GM23338 (cell line): ENCODE measurements at places on chromosomes 2 and 18.

DNA sequence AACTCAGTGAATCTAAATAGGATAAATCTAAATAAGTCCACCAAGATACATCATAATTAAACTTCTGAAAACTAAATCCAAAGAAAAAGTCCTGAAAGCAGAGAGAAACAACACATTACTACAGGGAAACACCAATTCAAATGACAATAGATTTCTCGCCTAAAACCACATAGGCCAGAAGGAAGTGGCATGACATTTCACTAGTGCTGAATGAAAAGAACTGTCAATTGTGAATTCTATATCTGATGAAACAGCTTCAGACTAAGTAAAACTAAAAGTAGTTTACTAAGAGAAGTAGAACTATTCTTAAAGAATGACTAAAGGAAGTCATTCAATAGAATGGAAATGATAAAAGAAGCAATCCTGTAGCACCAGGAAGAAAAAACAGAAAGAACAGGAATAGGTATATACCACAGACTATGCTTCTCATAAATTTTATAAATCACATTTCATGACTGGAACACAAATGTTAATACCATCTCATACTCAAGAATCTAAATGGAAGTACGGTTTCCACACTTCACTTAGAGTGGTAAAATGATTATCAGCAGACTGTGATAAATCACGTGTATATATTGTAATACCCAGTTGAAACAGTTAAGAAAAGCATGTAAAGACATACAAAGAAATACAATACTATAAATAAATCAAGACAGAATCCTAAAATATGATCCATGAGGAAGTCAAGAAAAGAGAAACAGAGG lies 46.4 kb downstream of the ASXL2 start:
- no peak for DNase-seq

DNA sequence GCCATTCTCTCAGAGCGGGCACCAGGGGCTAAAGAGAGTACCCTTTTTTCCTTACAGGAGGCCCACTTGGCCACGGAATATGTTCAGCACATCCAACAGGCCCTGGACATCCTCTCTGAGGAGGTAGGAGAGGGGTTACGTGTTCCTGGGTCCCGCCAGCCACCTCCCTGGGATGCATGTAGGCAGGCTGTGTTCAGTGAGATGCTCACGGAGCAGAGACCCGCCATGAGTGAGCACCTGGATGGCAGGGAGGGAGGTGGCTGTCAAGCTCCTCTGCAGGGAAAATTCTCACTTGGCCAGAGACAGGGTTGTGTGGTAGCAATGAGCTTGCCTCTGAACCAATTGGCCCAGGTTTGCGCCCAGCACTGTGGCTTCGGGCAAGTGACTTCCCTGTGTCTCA lies 123.1 kb upstream of the PPP1CB start:
- no peak for DNase-seq

DNA sequence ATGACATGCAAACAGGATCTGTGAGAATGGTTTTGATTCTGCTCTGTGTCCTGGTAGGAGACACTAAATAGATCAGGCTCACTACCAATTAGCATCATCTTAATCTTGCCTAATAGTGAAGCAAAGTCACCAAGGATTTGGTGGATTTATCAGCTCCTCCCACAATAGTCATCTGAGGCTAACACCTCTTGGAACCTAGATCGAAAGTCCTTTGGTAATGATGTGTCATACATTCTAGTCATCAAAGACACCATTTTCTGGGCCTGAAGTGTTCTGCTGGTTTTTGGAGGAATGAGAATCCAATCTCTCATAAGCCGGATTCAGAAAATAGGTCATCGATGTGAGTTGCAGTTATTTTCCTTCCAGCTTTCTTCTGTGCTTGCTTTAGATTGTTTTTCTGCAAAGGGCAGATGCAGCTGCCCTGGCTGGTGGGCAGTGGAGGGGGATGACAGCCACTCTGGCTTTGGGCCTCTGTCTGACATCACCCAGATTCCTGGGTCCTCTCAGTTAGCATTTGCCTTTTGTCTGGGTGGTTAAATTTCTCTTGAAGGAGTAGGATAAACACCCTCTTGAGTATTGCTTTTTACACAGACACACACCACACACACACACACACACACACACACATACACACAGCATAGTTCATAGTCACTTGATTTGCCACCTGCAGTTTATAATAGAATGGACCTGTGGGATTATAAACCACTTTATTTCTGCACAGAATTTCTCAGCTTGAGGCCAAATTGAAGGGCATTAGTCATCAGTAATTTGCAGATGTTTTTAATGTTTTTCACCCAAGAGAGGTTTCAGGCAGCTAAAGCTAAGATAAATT lies at the start of gene MYO3B:
Gene MYO3B (plus strand): TSS at position 198 of the 832 bp plus-strand sequence. CDS start 141 bp downstream, at position 339.
- no peak for DNase-seq

GRCh38 chr2:145692971-145693478 lies 1173.1 kb upstream of the ZEB2 start:
- no peak for DNase-seq
